ENCODE measurements at places on chromosomes 16 and 17. TPM values are rescaled to one million over a fixed set of nuclear protein-coding genes. Genes with fewer than 3 reads are reported as not detected.

The PRSS8 gene
- 138 TPM for total RNA-seq

The PRDM7 gene
- not detected for total RNA-seq

The GFAP gene
- total RNA-seq: not detected

The BORCS6 gene
- total RNA-seq: 3.7 TPM

The SRCIN1 gene
- total RNA-seq: 46.6 TPM

The CHAD gene
- total RNA-seq: not detected

The KREMEN2 gene
- 0.51 TPM for total RNA-seq

The HSPB9 gene
- total RNA-seq: 0.69 TPM

GRCh38 chr17:62718429-62718828 is 89.7 kb downstream of the MARCHF10 start:
- DNase-seq: no peak

DNA sequence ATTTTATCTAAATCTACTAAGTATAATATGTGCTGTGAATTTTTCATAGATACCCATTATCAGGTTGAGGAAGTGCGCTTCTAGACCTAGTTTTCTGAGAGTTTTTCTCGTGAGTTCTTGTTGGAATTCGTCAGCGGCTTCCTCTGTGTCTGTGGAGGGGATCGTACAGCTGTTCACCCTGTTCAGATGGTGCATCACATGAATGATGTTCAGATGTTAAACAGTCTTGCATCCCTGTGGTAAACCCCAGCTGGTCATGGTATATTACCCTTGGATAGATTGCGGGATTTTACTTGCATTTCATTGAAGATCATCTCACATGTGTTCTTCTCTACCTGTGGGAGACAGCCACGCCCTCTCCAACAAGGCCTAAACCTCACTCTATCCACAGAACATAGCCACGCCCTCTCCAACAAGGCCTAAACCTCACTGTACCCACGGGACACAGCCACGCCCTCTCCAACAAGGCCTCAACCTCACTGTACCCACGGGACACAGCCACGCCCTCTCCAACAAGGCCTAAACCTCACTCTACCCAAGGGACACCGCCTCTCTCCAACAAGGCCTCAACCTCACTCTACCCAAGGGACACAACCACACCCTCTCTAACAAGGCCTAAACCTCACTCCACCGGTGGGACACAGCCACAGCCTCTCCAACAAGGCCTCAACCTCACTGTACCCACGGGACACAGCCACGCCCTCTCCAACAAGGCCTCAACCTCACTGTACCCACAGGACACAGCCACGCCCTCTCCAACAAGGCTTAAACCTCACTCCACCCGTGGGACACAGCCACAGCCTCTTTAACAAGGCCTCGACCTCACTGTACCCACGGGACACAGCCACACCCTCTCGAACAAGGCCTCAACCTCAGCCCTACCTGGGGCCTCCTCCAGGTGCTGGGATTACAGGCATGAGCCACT is 180.2 kb upstream of the CHMP6 start:
- DNase-seq: no peak

DNA sequence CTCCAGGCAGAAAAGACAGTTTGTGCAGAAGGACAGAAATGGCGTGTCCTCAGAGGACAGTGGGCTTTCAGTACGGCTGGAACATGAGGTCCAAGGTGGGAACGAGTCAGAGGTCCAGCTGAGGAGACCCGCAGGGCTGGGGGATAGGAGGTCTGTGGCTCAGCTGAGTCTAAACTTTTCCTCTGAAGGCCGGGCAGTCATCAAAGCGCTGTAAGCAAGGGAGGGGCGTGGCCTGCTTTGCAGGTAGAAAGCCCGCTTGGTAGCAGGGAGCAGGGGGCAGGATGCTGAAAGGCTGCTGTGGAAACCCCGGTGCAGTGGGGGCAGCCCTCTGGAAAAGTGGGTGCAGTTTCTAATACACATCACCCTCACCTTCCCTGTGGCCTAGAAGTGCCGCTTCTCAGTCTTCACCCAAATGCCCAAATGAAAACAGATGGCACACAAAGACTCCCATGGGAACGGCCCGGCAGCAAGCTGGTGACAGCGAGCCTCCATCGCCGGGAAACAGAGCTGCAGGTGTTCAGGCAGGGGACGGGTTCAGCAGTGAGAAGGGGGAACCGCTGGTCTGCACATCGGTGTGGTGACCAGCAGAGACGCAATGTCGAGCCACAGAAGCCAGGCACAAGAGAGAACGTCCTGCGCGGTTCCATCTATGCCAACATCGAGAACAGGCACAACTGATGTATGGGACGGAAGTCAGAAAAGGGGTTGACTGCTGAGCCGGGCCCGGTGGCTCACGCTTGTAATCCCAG is 12.2 kb upstream of the OSGIN1 start:
- DNase-seq: no peak

DNA sequence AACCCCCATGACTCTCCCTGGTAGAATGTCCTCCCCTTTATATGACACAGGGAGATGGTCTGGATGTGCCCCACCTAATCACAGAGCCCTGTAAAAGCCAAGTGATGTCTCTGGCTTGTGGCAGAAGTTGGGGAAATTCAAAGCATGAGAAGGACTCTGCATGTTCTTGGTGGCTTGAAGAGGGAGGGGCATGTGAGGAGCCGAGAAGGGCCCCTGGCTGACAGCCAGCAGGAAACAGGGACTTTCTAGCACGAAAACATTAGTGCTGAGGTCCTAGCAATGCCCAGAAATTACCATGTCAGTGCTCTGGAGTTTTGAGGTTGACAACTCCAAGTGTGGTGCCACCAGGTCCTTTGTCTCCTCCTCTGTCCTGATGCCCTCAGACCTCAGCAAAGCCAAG is 75.9 kb downstream of the USP22 start:
- no peak for DNase-seq

- no peak for DNase-seq
Observed at GRCh38 chr16:79973320-79973719, 372.8 kb upstream of the MAF start.

- DNase-seq: no peak
Observed at GRCh38 chr16:24821129-24821528, 24.6 kb upstream of the SLC5A11 start.

DNA sequence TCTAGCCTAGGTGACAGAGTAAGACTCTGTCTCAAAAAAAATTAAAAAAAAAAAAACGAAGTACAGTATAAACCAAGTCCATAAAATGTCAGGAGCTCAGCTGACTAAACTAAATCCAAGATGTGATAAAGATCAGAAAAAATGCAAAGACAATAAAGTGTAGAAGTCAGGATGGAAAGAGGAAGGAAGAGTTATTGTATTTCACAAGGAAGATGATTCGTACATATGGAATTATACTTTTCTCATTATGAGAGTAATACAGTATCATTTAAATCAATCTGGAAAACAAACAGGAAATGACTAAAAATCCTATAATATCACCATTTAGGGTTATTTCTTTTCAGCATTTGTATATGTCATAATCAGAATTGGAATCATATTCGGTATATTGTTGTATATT is 11.4 kb upstream of the APOH start:
- no peak for DNase-seq

DNA sequence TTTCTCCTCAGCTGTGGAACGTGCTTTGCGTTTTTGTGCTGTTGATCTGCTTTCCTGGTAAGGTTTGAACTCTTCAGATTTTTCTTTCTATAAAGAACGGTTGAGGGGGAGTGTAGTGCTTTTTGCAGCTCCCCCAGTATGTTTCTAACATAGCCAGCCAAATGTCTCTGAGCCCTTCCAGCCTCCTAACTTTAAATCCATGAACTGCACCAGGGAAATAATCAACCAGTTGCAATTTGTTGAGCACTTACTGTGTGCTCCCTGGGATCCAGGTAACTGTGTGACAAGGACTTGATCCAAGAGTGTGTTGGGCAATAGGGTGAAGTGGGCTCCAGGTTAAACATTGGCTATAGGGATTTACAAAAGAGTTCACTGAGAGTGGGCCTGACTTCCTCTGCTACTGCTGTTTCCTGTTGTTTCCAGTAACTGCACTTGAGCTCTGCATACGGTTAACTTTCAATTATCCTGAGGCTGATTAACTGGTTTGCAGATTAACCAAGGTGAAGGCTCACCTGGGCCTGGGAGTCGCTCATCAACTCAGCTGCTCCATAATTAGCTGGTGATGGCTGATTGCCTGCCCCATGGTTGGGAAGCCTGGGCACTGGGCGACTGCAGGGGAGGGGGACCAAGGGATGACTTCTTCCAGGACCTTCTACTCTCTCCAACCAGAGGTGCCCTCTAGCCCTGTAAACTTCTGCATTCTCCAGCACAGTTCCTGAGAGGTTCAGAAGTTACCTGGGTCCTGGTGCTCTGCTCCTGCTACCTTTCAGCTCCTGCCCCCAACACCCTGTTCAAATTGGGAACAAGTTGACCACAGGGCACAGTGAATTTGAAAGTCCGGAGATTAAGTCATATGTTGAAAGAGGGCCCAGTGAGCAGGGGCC is 19.5 kb downstream of the HLF start:
- peak; percentile 29 for DNase-seq

GRCh38 chr17:43468691-43469139 is 15.1 kb upstream of the DHX8 start:
- DNase-seq: peak; percentile 26

DNA sequence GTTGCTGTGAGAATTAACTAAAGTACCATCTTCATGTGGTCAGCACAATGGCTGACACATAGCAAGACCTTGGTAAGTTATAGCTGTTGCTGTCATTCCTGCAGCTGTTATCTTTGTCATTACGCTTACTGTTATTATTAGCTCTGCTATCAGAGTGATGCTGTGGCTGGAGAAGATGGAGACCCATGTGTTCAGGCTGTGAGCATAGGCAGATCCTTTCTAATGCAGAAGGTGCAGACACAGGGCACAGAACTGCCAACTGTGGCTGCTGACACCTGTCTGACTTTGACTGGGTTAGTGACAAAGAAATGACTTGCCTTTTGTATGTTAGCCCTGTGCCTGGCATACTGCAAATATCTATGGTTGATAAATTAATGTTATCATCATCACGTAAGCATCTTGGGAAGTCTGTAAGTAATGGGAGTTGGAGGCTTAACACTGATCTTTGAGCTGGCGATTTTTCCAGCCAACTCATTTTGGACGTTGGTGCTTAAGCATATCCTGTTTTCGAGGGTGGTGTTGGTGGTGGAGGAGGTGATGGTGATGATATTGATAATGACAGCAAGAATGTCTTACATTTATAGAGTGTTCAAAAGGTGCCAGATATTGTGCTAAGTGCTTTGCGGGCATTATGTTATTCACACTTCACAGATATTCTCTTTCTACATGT is 695.3 kb downstream of the WWOX start:
- no peak for DNase-seq

DNA sequence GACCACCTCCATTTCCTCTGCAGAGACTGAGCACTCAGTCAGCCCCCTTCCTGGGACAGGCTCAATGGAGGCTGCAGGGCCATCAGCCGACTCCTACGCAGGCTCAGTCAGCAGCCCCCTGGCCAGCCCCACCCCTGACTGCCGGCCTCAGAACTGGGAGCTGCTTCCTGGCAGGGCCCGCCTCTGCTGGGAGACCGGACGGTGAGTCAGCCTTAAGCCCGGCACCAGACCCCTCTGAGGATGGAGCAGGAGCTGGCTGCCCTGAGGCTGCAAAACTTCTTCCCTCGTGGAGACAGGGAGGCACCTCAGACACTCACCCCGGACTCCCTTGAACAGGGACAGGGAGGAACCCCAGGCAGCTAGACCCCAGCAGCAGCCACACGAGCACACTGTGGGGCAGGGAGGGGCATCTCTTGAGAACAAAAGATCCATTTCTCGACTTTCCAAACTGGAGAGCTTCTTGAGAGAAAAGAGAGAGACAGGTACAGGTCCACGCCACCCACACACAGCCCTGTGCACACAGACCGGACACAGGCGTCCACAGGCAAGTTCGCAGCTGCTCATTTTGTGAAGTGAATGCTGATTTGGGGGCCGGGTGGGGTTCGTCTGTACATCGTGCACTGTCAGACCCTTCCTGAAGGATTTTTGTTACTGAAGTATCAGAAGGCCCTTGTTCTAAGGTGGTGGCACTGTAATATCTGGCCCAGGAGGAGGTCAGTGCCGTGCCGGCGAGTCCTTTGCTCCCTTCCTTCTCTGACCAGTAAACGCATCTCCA is 1.3 kb upstream of the TUBB3 start:
- peak; percentile 94 for DNase-seq

DNA sequence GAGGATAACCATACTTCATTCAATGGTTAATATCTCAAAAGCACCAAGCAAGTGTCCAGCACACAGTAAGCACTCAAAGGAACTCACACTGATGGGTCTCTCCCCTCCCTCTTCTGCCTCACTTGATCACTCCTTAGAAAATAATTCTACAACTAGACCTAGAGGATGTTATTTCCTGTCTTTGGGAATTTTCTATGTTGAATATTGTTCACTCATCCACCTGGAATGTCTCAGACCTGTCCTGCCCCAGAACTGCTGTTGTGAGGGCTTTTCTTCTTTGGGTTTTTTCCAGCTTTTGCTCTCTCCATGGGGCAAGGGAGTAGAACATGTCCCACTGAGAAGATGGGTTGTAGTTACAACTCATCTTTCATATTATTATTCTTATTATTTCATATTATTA is 25.3 kb downstream of the NXPH3 start:
- no peak for DNase-seq

GRCh38 chr16:20317117-20317516 is 10.2 kb downstream of the GP2 start:
- no peak for DNase-seq

GRCh38 chr16:87100306-87101058 is 216.7 kb downstream of the C16orf95 start:
- DNase-seq: no peak

Data from Calu3 (cell line).